ENCODE measurements at places on chromosomes 3 and 15.

DNA sequence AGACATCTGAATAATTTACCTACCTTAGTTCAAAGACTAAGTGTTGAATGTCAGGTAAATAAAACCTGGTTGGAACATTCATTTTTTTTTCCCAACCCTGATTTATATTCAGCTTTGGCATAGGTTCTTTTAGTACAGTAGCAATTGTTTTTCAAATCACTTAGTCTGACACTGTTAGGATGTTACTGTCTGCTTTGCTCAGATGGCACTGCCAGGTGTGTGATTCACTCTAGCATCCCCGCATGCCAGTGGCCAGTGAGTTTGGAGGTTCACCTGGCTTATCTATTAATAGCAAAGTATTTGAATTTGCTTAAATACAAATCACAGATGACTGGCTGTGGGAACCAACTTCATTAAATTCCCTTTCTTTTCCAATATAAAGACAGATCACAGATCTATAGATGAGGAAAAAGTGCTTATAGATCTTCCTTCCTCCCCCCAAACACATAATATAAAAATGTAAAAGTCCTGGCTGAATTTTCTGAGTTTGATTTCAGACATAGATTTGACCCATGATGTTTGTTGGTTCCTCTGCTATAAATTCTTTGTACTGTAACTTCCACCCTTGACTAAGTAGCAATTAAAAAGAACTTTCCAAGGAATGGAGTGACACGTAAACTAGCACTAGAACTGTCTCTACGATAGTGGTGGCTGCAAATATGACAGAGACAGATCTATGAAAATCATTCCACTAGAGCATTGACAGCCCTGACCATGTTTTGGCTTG, 3.9 kb downstream of the THBS1 start:
- no peak for DNase-seq

GRCh38 chr3:80159990-80160506, 392.2 kb upstream of the ROBO1 start:
- DNase-seq, result no peak

DNA sequence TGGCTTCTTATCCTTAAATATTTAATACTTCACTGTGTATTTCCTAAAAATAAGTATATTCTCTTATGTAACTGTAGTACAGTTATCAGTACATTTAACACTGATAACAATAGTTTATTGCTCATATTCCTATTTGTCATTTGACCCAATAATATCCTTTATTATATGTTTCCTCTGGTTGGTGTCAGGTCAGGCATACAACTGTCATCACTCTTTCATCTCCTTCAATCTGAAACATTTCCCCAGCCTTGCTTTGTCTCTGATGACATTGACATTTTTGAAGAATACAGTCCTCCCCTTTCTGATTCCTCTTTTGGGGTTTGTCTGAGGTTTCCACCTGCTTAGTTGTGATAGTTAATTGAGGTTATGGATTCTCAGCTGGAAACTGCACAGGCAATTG, 27.8 kb downstream of the PLEKHO2 start:
- no peak for DNase-seq

GRCh38 chr3:180804916-180805315, 107.6 kb upstream of the FXR1 start:
- no peak for DNase-seq

DNA sequence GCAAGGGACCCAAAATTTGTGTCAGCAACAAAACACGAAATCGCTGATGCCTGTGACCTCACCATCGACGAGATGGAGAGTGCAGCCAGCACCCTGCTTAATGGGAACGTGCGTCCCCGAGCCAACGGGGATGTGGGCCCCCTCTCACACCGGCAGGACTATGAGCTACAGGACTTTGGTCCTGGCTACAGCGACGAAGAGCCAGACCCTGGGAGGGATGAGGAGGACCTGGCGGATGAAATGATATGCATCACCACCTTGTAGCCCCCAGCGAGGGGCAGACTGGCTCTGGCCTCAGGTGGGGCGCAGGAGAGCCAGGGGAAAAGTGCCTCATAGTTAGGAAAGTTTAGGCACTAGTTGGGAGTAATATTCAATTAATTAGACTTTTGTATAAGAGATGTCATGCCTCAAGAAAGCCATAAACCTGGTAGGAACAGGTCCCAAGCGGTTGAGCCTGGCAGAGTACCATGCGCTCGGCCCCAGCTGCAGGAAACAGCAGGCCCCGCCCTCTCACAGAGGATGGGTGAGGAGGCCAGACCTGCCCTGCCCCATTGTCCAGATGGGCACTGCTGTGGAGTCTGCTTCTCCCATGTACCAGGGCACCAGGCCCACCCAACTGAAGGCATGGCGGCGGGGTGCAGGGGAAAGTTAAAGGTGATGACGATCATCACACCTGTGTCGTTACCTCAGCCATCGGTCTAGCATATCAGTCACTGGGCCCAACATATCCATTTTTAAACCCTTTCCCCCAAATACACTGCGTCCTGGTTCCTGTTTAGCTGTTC, 34.9 kb downstream of the CHDH start:
- DNase-seq, result peak; percentile 28

DNA sequence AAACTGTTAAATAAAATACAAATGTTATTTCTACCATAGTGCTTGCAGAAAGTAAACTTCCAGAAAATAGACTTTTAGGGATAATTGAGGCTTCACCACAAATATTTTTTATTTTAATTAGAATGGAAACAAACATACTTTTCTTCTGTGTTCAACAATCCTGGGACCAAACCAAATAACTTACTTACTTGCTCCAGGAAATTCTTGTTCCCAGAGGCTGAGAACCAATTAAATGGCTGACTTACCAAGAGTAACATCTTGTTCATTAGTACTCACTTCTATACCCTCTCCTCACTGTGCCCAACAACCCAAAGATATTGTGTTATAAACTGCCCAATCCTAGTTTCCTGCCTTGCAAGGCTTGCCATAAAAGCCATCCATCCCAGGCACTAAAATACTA, 172.2 kb upstream of the PFN2 start:
- no peak for DNase-seq

DNA sequence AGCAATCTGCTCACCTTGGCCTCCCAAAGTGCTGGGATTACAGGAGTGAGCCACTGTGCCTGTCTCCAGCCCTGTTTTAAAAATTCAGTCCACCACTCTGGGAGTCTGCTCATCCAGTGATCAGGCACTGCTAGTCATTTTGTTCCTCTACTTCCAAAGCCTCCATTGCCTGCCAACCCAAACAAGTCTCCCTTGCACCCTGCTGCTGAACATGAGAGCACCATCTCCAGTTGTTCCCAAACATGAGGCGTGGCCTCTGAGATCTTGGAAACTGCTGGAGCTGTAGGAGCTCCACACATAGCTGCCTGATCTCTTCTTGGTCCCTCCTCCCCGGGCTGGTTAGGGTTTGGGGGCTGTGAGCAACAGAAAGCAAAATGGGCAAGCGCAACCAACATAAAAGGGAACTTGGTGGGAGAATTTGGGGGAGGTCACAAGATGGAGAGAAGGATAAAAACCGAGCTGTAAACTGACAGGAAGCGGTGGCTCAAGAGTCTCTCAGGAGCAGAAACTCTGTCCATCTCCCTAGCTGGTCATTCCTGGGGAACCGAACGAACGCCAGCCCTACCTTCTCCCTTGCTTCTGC, 49.6 kb upstream of the TLE3 start:
- DNase-seq, result no peak

DNA sequence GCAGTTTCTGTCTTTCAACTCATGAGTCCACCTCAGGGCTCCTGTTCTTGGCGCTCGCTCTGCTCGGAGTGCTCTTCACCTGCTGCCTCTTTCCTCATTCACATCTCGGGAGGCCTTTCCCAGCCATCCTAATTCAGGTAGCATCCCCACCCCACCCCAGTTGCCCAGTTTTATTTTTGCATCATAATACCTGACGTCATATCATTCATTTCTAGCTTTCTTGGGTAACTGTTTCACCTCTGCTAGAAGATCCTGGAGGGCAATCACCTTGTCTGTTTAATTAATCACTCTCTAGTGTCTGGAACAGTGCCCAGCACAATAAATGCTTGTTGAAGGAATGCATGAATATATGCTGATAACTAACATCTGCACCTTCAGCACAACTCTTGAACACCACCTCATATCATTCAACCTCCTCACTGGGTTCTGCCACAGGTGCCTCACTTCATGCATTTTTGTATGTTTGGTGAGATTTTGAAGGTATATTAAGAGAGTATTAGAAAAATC, 7.6 kb downstream of the NUSAP1 start:
- DNase-seq, result no peak

DNA sequence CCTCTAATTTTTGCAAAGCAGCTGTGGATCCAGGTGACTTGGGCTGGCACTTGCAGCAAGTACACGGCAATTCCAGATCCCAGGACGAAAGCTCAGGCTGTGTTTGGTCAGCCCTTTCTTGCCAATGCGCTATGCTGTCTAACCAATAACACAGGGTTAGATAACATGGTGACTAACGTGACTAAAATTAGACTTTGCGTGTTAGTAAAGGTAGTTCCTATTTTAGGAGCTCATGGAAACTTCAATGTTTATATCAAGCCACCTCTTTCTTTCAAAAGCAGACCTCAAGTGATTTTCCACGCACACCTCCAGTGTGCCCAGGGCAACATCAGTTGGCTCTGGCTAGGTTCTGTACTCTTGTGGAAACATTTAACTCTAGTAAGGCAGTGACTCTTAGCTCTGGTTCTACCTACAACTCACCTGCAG, 32.5 kb downstream of the CDCP1 start:
- DNase-seq, result no peak

- peak; percentile 41 for DNase-seq
Observed at GRCh38 chr3:37992271-37993066, 1.9 kb downstream of the VILL start.

DNA sequence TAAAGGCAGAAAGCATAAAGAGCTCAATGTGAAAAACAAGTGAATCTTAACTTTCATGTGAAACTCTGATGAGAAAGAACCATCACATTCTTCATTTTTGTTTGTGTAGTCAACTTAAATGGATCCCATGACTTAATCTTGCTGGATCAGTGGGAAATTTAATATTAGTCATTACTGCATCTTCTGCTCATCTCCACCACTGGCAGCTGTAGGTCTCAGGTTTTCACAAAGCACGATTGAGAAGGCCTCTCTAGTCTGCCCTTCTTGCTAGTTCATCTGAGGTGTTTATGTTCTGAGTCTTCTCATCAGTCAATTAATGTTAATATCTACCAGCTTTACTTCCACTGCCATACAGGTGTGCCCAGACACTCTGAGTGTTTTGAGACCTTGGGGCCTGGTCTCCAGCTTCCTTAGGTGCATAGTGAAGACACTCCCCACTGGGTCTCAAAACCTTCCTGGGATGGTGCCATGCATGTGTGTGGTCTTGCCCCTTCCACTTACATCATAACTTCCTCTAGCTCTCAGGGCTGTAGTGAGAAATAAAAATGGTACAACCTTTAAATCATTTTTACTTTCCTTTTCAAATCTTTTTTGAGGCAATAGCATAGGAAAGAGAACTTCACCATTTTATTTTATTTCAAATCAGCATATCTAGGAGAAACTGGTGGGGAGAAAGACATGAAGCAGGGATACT, 421.6 kb upstream of the CBLB start:
- DNase-seq, result no peak

GRCh38 chr3:52171514-52172261, 17.5 kb upstream of the POC1A start:
- no peak for DNase-seq

- DNase-seq, result no peak
Observed at GRCh38 chr3:170180079-170180907, 1.2 kb downstream of the PHC3 start.

DNA sequence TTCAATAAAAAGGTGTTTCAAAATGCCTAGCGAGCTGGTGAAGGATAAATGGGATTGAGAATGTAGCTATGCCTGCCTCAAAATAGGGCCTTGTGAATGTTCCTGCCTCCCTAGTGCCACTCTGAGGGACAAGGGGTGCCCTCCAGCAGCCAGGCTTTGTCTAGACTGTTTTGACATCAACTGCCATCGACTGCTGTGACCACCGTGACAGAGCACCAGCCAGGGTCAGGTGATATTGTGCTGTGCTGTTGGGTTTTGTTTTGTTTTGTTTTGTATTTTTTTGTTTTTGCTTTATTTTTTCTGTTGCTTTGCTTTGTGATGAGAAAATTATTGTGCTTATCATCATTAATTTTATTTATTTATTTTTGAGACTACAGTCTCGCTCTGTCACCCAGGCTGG, 144.8 kb downstream of the SMAD6 start:
- no peak for DNase-seq

DNA sequence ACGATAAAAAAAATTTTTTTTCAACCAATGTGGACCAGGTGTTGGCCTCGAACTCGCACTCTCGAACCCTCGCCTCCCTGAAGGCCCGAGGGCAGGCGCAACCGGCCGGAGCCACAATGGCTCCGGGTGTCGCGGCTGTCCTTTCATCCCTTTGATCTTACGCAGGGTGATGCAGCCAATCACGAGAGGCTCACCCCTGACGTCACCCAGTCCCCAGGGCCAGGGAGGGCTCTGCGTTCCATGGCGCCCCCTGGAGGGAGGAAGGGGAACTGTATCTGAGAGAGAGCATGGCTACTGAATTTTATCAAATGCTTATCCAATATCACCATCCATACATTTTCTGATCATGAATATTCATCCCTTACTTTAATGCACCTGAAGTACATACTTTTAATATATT, 15.4 kb upstream of the GMNC start:
- DNase-seq, result no peak

DNA sequence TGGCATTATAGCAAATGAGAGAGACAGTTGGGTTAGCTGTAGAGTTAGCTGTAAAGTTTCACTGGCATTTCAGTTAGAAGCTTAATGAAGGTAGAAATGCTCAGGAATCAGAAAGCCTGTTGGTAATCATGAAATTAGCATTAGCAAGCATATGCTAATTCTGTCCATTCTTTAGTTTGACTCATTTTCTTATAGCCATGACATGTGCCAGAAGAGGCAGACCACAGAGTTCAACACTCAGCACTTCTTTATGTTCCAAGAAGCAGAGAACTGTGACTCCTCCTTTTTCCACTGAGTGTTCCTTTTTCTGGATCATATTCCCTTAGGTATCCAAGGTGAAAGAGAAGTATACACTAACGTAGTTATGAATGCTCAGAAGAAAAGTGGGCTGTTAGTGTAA, 276.2 kb upstream of the SGO1 start:
- DNase-seq, result no peak

DNA sequence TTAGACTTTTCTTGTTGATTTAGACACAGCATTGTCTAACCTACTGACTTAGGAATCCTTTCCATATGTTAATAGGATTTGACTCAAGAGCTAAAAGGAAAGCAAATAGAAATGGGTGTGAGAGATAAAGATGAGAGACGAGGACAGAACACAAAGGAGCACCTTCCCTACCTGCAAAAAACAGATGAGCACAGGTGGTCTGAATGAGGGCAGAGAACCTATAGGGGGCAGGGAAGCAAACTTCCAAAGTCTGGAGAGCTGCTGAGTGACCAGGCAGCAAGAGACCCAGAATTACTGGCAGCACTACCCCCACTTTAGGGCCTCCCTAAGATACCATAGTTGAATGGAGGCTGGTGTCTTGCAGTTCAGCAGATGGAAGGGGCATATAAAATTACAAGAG, 98.1 kb upstream of the CTNNB1 start:
- no peak for DNase-seq

- no peak for DNase-seq
Observed at GRCh38 chr3:71456156-71456555, 127.4 kb downstream of the FOXP1 start.

- no peak for DNase-seq
Observed at GRCh38 chr3:165521131-165521871, 315.9 kb downstream of the BCHE start.
